ENCODE measurements at places on chromosomes 13 and 19. TPM values are rescaled to one million over a fixed set of nuclear protein-coding genes. Genes with fewer than 3 reads are reported as not detected.

The ATXN8OS gene
- not detected for total RNA-seq

The RASGRP4 gene
- total RNA-seq, result 1.6 TPM

The PRR19 gene
- 0.48 TPM for total RNA-seq

- DNase-seq, result no peak
Observed at GRCh38 chr13:20170921-20171320, 10.1 kb upstream of the GJA3 start.

DNA sequence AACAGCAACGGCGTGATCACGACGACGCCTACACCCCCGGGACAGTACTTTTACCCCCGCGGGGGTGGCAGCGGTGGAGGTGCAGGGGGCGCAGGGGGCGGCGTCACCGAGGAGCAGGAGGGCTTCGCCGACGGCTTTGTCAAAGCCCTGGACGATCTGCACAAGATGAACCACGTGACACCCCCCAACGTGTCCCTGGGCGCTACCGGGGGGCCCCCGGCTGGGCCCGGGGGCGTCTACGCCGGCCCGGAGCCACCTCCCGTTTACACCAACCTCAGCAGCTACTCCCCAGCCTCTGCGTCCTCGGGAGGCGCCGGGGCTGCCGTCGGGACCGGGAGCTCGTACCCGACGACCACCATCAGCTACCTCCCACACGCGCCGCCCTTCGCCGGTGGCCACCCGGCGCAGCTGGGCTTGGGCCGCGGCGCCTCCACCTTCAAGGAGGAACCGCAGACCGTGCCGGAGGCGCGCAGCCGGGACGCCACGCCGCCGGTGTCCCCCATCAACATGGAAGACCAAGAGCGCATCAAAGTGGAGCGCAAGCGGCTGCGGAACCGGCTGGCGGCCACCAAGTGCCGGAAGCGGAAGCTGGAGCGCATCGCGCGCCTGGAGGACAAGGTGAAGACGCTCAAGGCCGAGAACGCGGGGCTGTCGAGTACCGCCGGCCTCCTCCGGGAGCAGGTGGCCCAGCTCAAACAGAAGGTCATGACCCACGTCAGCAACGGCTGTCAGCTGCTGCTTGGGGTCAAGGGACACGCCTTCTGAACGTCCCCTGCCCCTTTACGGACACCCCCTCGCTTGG lies 966 bp downstream of the JUNB start:
- DNase-seq, result peak; percentile 63

GRCh38 chr13:44652168-44652567 lies 76.0 kb upstream of the TSC22D1 start:
- DNase-seq, result no peak

The BLVRB gene
- total RNA-seq, result 206 TPM

- DNase-seq, result no peak
Observed at GRCh38 chr13:43044720-43045301, 21.4 kb downstream of the DNAJC15 start.

GRCh38 chr13:102367836-102368235 lies 34.0 kb downstream of the FGF14 start:
- DNase-seq, result no peak

DNA sequence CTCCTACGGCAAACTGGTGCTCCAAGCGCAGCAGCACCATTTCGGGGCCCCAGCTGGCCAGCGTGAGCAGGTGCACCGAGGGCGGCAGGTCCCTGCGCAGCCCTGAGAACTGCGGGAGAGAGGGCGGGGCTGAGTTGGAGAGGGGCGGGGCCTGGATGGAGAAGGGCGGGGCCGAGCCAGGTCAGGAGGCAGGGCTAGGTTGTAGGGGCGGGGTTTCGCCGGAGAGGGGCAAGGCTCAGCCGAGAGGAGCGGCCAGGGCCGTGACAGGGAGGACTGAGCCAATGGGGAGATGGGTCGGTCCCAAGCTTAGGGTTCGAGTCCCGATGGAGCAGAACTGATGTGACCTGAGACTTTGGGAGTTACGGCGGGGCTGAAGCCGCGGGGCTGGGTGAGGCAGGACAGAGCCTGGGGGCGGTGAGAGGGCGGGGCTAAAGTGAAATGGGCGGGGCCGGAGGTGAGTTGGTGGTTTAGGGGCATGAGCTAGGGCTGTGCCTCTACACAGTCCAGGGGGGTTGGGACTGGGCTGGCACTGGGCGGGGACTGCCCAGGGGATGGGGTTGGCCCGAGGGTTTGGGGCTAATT lies 19.0 kb downstream of the MAN2B1 start:
- DNase-seq, result no peak

The KIR2DL1 gene
- not detected for total RNA-seq

DNA sequence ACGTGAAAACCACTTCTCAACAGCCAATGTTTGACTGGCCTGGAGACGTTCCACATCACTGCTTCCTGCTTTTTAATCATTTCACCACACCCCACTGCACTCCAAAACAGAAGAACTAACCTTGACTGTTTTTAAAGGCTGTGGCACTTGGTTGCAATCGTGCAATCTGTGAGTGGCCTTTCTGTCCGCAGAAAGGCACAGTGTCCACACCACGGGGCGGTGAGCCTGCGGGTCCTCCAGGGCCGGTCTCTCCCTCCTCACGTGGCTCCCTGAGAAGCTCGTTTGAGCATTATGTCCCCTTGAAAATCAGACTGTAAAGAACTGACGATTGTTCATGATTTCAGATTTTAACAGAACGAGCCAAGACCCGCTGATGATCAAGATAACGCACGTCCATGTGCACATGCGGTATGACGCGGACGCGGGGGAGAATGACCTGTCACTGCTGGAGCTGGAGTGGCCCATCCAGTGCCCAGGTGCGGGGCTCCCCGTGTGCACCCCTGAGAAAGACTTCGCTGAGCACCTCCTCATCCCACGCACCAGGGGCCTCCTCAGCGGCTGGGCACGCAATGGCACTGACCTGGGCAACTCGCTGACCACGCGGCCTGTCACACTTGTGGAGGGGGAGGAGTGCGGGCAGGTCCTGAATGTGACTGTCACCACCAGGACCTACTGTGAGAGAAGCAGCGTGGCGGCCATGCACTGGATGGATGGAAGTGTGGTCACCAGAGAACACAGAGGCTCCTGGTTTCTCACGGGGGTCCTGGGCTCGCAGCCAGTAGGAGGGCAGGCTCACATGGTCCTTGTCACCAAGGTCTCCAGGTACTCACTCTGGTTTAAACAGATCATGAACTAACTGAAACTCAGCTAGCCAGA lies 13.0 kb downstream of the PROZ start:
- DNase-seq, result no peak

GRCh38 chr19:41442473-41443355 lies at the start of gene ERICH4:
Gene ERICH4, plus strand, starts transcription at chr19:41443156. Its CDS starts 14 bp downstream, at chr19:41443170.
- peak; percentile 38 for DNase-seq

The PSG2 gene
- total RNA-seq, result not detected

GRCh38 chr19:24071078-24071477 lies 15.9 kb upstream of the ZNF254 start:
- DNase-seq, result no peak

GRCh38 chr19:45144431-45145269 lies 16.1 kb downstream of the NKPD1 start:
- DNase-seq, result no peak

DNA sequence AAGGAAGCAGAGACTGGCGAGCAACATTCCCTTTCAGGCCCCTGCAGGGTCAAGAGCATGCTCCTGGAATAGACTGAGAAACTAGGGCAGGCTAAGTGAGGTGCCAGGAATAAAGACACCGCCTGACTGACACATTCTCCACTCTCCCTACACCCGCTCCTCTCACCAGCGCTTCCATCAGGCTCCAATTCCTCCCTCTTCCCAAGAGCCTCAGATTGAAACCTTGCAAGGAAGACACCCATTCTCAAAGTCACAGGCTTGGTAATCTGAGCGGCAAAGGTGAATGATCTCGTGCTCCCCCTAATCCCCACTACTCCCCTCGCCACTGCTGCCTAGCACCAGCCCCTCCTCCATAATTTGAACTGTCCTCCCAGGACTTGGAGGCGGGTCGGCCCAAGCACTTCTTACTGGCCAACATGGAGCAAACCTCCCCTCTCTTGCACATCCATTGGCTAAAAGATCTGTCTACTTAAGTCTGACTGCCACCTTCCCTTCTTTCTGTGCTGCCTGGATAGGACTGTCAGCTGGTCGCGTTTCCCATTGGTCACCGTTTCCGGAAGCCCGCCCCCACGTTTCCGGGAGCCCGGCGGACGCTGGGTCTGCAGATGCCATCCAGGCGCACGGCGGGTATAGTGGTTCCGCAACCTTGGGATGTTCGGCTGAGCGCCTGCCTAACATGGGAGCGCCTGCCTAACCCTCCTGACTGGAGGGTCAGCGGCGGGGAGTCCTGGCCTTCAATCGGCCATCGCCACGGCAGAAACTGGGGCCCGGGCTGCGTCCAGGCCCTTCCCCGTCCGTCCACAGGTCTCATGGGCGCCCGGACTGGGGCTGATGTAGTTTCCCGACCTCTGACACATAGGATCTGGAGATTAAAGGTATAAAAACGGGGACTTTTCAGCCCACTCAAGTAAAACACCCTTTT lies 33.6 kb downstream of the ZNF383 start:
- DNase-seq, result peak; percentile 89

DNA sequence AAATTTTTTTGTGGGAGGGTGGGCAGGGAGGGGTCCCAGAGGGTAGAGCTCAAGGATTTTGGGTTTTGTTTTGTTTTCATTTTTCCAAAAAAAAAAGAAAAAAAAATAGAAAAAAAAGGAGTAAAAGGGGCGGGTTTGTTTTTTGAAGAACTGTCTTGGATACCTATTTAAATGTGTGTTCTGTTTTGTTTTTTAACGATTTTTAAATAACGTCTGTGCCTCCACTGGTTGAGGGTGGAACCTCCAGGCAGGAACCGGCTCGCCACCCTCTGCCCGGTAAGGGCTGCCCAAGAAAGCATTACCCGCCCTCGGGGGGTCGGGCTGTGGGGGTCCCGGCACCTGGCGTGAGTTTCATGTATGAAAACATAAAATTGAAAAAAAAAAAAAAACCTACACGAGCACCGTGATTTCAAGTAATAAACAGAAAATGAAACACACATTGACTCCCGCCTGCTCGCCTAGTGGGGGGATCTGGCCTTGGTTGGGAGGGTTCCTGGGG lies 10.4 kb downstream of the MIDN start:
- no peak for DNase-seq

DNA sequence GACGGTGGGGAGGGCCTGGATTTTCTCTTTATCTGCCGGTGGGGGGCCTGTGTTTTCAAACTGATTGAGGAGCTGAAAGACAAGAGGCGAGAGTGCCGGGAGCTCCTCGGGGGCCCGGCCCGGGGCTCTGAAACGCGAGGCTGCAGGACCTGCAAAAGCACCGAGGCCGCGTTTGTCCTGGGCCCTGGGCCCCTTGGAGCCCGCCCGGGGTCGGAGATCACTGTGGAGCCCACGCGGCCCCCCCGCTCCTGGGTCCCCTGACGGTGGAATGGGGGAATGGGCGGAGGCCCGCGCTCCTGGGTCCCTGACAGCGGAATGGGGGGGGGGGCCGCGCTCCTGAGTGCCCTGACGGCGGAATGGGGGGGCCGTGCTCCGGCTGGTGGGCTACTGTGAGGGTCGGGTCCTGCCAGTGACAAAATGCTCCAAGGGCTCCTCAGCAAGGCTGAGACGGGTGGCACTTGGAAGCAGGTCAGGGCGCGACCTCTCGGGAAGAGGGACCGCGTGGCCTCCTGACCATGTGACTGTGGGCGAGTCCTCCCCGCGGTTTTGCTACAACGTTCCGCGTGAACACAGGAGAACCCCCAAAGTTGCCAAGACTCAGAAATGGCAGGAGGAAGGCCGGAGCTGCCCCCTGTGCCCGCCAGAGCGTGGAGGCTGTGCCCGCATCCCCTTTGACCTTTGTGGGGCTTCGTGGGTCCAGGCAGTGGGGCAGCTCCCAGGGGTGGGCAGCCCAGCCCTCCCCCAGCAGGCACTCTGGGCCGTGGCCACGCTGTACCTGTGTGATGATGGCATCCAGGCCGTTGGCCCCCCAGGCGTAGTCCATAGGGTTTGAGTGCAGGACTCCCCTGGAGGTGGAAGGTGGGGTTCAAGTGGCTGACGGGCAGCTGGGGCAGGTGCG lies 9.5 kb downstream of the FGF22 start:
- no peak for DNase-seq

DNA sequence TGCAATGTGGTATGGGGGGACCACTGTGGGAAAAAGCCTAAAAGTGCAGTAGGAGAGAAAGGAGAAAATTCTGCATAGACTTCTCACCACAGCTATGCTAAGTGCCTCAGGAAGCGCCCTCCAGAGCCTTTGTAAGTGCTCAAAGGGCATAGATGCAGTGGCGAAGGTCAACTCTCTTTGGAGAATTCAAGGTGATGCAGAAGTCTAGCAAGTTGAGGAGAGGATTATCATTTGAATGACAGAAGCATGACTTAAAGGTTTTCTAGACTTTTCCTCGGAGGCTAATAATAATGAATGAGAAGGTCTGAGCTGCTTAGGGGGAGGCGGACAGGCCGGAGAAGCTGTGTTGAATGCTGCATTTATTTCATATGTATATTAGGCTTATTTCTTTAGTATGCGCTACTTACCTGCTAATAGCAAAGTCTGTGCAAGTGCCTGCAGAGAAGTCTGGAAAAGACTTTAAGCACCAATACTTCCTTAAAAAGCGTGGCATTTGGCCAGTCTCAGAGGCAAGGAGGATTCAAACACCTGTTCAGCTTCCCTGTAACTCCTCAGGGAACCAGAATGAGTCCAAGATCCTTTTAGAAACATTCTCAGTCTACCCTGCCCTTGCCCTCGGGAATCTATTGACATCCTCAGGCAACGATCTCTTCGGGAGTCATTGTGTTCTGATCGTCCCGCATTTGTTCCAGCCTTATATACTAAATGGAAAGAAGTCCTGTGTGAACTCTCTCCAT lies 56.2 kb downstream of the FLT1 start:
- no peak for DNase-seq

- DNase-seq, result peak; percentile 40
Observed at GRCh38 chr19:8449830-8450229, 5.1 kb downstream of the HNRNPM start.

DNA sequence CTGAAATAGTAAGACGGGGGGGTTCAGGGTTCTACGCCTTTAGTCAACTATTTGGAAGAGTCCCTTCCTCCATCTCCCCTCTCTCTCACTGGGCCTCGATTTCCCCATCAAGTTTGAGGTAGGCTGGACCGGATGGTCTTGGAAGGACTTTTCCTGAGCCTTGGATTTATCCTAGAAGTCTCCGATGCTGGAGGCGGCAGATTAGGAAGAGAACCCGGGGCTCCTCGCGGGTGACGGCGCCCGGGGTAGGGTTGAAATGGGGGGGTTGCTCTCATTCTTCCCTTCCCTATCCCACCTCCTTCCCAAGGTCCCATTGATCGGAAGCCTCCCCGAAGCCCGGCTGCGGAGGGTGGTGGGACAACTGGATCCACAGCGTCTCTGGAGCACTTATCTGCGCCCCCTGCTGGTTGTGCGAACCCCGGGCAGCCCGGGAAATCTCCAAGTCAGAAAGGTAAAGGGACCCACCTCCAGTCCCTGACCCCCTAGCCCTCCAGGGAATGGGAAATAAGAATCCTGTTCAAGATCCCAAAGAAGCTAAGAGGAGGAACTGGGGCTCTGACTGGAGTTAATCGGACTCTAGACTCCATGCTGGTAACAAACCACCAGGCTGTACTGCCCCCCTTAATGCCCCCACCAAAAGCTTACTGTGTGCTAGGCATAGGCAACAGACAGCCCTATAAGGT lies 781 bp downstream of the QPCTL start:
- peak; percentile 80 for DNase-seq

GRCh38 chr13:24360106-24360505 lies 50.7 kb downstream of the C1QTNF9 start:
- DNase-seq, result no peak

GRCh38 chr19:38649305-38650171 lies 2.1 kb downstream of the ACTN4 start:
- peak; percentile 86 for DNase-seq

The SSC5D gene
- total RNA-seq, result 3.8 TPM

The PSG6 gene
- total RNA-seq, result not detected
